ENCODE measurements at places on chromosomes 2 and 18.

GRCh38 chr2:219650426-219651248 is 23.2 kb downstream of the SLC4A3 start:
- DNase-seq = no peak

GRCh38 chr2:50402654-50402960 is 629.3 kb downstream of the NRXN1 start:
- no peak for DNase-seq

GRCh38 chr2:130156624-130157004 is 11.7 kb upstream of the CCDC74B start:
- no peak for DNase-seq

DNA sequence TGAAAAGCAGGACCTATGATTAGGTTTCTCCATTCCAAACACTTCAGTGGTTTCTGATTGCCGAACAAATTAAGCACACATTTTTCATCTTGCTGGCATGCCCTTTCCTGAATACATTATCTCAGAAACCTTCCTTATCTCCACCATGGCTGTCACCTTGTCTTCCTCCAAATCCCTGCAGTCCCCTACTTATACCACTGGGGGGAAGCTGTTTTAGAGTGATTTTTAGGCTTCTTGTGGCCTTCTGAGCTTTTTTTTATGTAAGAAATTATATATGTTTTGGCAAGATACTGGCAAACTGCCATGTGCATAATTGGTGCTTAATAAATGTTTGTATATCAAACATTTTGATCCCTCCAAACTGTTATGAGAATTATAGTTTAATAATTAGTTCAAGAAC is 229.2 kb downstream of the MYT1L start:
- no peak for DNase-seq

DNA sequence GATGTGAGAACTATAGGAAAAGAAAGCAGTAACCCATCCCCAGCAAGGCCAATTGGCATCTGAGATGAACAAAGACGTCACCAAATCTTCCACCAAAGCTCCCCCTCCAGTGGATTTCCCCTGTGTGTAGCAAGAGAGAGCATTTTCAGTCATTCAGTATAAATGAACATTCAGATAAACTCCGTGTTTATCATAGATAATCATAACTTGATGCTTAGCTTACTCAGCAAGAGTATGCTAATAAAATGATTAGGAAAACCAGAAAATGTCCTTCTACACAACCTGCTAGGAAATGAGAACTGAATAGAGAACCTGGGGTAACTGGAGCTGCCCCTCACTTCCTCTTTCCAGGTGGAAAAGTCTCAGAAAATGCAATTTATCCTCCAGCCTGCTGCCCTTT is 198.0 kb upstream of the CCDC150 start:
- no peak for DNase-seq

- DNase-seq = no peak
Observed at GRCh38 chr2:238774071-238774470, 73.8 kb upstream of the TWIST2 start.

DNA sequence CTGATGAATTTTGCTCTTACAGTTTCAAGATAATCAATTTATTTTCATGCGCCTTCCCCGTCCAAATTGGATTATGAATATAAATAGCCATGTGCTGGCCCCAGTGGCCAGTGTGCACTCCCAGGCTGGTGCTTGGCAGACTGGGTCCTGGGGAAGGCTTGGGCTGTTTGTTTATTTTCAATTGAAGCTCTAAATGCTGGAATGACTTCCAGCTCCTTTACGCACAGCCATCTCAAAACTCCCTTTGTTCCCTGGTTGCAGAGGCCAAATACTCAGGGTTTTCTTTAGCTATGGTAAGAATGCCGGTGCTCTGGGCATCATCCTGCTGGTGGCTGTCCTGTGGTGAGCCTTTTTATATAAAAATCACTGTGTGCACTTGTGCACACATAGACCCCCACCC is 131.5 kb downstream of the PRKCE start:
- no peak for DNase-seq

DNA sequence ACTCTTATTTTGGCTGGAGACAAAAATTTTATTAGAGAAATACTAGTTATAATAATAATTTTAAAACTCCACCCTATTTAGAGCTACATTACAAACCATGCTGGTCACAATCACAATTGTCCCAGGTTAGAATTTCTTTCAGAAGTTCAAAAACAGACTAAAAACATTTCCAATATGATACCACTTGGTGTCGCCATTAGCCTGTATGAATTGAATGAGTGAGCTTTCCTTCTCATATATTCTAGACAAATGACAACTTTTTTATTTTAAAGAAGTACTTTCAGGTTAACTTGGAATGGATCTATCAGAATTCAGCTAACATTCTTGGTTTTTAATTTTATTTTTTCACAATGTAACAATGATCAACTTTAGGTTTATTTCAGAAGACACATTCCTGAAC is 48.0 kb downstream of the SERPINB8 start:
- no peak for DNase-seq

GRCh38 chr18:75252136-75252535 is 41.5 kb downstream of the TSHZ1 start:
- DNase-seq = no peak

GRCh38 chr2:75607988-75608683 is 38.4 kb upstream of the MRPL19 start:
- no peak for DNase-seq

DNA sequence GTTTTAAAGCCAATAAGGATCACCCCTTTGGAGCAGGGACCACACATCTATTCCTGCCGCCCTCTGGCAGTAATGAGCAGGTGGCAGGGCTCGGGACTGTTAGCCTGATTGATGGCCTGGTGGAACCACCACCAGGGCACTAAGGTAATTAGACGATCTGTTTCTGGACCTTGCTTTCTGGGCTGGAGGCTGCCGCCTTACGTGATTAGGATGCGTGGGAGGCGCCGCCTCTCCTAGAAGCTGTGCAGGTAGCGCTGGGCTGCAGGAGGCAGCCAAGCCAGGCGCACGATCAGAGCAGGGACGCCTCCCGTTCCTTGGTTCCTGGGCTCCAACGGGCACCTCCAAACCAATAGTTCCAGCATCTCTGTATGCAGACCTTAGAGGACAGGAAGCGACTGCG is 242.6 kb upstream of the RAB12 start:
- DNase-seq = no peak

DNA sequence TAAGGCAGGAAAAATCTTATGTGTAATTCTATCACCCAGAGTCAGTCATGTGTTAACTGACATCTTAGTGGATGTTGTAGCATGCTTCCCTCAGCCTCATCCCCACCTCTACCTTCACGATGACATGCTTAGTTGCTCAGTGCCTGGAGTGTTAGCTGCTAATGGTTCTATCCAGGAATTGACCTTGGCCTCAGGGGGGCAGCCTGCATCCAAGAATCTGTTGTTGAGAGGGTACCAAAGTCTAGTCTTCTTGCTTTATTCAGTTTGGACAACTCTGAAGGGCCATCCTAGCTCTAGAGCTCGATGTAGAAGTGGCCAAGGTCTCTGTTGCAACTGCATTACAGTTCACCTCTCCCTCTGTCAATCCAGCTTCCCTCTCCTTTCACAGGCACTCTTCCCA is 61.2 kb downstream of the ACYP2 start:
- no peak for DNase-seq

DNA sequence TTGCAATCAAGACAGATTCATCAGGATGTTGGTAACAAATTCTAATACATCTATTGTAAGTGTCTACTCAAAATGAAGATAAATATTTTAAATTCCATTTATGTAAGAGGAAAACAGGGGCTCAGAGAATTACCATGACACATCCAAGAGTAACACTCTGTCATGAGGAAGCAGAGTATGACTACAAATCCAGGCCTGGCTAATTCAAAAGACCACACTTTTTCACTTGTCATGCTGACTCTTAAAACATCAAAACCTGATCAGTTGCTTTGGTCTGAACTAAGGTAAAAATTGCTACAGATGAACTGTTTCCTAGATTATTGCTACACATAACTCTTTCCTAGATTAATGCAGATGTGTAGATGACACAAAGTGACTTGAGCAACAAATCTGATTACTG is 880.6 kb downstream of the TSN start:
- no peak for DNase-seq

DNA sequence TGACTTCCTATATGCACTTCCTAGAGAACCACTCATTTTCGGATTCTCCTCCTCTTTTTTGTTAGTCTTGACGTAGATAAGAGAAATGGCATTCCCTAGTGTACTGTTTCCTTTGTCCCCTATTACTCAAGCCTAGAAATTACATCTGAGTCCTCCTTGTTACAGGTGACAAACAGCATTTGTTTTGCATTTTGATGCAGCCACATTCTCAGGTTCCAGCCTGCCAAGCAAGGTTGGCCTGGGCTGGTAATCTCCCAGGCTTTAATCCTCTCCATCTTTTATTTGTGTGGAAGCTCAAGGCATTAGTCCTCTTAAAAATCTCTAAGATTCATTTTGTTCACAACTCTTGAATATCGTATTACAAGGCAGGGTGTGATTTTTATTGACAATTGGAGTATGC is 318.0 kb upstream of the NRP2 start:
- DNase-seq = no peak

- DNase-seq = no peak
Observed at GRCh38 chr2:176125772-176126054, 3.2 kb downstream of the HOXD9 start.

DNA sequence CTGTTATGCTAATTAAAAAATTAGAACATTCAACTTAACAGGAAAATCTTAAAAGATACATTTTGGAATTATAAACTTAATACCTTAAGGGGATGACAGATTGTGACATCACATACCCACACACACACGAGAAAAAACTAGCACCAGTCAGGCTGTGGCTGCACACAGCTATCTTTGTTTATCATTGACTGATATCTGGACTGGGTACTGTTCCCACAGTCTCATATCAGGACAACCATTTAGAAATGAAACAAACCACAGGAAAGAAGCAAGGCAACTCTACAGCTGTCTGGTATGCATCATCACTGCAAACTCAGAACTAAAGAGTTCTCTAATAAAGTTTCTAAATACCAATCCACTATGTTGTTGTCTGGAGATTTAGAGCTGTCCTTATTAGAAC is 210.9 kb upstream of the SMAD7 start:
- no peak for DNase-seq

DNA sequence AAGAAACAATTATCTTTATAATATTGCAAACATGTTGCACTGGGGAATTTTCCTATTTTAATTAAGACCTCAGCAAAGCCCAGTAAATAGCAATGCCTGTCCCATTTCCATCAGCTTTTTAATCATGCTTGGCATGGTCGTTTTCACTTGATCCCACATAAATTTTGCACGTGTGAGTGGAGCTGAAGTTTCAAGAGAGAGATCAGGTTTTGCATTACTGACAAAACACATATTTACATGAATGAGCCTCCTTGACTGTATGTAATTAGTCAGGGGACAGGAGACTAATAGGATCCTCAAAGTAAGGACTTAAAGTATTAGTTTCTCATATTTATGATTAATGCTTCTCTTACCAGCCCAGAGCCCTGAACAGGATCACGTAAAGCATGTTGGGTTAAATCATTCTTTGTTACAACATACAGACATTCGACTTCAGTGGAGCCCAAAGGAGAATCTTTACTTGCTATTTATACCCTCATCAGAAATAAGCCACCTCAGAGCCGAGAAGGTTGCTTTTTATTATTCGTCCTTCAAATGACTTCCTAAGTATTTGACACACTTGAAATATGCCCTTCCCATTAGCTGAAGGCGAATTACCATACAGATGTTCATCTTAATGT is 711.3 kb downstream of the GALR1 start:
- no peak for DNase-seq

GRCh38 chr2:54775710-54776109 is 52.2 kb downstream of the EML6 start:
- DNase-seq = no peak

- no peak for DNase-seq
Observed at GRCh38 chr2:103527278-103527677, 765.4 kb downstream of the TMEM182 start.

DNA sequence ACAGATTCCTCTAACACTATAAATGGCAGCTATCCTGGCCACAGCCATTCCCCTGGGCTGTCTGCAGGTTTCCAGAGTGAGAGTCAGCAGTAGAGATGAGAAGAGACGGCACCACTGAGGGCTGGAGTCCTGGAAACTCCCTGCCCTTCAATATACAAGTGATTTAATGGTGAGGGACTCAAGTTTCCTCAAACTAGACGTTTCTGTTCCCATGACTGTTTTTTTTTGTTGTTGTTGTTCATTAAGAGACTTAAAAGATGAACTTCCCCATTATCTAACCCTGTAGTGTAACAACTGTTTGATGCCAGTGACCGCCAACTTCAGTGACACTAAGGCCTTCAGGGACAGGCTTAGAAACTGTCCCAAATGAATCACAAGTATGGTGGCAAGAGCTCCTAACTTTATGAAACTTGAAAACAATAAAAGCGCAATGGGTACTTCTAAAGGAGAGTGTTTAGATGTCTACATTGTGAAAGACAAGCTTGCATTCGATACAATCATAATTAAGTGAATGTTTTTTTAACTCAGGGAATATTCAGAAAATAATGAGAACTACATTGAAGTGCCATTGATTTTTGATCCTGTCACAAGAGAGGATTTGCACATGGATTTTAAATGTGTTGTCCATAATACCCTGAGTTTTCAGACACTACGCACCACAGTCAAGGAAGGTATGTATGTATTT is 34.0 kb downstream of the IL1R2 start:
- DNase-seq = no peak

- DNase-seq = no peak
Observed at GRCh38 chr2:4357121-4357520, 653.7 kb downstream of the DCDC2C start.

DNA sequence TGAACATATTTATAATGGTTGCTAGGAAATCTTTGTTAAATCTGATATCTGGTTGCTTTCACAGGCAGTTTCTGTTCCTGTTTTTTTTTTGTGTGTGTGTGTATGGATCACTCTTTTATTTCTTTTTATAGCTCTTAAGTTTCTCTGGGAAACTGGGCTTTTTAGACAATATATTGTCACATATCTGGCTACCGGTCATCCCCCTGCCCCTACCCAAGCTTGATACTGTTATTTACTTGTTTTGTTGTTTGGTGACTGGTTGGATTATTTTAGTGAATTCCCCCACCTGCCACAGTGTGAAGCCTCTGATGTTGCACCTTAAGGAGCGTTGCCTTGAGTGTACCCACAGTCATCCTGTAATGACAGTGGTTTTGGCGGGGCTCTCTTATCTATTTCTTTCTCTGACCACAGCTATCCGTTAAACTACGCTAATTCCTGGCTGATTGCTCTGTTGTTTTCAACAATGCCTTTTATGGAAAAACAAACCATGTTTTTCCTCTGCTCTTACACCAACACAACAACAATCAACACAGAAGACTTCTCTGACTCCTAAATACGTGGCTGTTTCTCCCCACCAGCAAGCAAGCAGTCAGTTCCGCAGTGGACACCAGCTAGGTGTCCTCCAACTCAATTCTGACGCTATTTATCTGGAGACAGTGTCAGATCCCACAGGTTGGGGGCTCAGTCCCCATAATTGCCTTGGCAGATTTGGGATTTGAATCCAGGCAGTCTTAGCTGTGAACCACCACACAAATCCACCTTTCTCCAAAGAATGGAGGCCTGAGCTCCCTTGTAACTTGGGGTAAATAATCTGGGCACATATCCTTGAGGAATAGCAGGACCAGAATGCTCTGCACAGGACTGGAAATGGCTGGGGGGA is 10.9 kb downstream of the GNLY start:
- DNase-seq = no peak

Measured in activated CD4-positive, alpha-beta T cell treated with anti-CD3 and anti-CD28 coated beads for 4 hours (primary cell).